ENCODE measurements at places on chromosomes 12 and 14.
A peak's percentile ranks its signal among the peaks of the same experiment; 100 is the strongest.

- peak; percentile 22 for DNase-seq
Observed at GRCh38 chr12:106840243-106840642, 65.8 kb downstream of the RIC8B start.

GRCh38 chr12:69071091-69071370 is 138.1 kb upstream of the CPM start:
- no peak for DNase-seq

DNA sequence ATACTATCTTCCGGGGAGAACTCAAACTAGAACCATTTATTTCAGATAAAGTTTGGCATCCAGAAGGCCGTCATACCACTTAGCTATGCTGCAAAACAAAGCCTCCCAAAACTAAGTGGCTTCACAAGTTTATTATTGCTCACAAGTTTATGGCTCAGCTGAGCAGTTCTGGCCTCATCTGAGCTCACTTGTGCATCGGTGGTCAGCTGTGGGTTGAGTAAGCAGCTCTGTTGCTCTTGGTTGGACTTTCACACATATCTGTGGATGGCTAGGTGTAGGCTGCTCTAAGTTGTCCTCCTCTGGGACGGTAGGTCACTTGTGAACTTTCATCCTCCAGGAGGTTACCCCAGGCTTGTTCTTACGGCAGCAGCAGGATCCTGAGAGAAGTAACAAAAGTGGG is 162.7 kb downstream of the BTG1 start:
- DNase-seq, result no peak

DNA sequence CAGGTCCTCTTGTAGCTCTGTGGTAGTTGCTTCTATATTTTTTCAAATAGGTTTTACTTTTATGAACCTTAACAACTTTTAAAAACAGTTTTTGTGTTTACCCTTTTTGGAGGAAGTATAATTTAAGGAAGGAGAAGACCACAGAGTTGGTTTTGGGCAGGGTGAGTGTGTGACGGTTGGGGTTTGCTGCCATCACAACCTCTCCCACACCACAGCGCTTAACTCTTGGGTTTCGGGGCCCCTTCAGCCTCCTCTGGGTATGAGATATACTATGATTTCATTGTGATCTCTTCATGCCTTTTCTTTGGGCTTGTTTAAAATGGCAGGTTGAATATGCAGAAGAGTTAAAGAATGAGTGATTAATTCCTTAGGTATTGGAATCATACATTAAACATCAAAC is 228.7 kb upstream of the CRY1 start:
- DNase-seq, result no peak

GRCh38 chr14:23167116-23167847 is 16.2 kb downstream of the SLC7A8 start:
- DNase-seq, result no peak

DNA sequence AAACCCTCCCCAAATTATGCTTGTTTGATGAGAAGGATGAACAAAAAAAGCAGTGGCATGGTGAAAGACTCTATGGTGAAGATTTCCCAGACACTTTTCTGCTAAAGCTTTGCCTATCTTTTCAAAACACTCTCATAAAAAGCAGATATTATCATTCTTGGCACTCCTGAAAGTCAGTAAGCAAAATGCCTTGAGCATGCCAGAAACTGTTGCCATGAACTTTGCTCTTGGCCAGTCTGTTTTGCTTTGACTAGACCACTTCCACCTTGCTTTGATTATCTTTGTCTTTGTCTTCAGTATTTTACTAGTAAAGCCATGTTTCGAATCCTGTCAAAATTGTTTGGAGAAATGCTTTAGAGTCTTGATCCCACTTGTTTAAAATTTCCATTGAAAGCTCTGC is 110.4 kb downstream of the CNTN1 start:
- no peak for DNase-seq

GRCh38 chr12:93191956-93192355 is 185.8 kb upstream of the NUDT4 start:
- DNase-seq, result no peak

GRCh38 chr12:112932485-112933128 is 5.7 kb upstream of the OAS3 start:
- no peak for DNase-seq

DNA sequence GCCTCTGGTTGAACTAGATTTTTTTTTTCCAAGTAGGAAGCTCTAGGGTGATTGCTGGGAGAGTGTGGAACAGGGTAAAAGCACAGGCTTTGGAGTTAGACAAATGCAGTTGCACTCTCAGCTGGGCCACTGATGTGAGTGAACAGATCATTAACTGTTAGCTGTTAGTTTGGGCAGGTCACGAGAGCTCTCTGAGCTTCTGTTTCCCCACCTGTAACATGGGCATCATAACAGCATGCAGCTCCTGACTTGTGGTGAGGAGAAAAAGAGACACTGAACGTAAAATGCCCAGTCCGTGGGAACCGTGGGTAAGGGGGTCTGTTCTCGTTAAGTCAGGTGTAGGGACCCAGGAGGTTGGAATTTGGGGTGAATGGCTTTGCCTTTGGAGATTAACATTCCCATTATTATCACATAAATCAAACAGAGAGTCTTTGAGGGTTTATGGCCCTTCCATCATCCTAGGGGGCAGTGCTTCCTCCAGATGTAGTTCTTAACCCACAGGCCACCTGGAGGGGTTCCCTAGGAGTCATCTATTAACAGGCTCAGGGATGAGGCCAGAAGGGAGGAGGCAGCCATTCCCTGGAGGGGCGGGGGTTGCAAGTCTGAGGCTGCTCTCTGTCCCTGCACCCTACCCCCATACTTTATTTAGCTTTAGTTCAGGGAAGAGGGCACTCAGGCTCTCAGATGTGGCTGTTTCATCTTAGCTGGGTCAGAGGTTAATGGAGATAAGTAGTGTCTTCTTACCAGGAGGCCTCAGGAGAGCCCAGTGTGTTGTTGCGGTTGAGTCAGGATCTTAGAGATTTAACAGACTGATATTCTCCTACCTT is 135.2 kb downstream of the DACT1 start:
- DNase-seq, result no peak

- DNase-seq, result no peak
Observed at GRCh38 chr12:96044017-96044942, 8.9 kb upstream of the LTA4H start.

DNA sequence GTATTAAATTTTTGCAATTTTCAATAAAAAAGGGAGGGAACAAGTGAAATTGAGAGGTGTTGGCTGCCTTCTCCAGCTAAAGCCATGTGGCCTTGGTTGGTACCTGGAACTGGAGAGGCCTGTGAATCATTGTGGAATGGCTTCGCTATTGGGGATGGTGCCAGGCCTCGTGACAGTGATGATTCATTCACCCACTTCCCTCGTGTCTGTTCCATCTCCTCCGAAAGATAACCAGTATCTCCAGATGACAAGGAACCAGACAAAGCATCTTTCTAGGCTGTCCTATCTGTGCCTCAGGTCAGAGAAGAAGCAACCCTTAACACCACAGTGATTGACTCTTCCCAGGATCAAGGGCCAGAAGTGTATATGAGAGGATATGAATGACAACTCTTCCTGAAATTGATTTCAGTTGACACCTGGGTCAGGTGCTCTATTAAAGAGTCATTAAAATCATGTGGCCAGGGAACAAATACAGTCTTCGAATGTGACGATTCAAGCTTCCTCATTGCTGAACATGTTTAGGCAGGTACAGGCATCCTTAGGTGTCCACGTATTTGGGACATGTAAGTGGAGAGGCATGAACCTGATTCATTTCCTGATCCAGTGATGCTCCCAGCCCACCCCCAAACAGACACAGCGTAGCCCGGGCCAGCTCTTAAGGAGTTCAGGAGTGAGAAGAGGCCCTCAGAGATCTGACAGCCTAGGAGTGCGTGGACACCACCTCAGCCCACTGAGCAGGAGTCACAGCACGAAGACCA is at the start of gene RNASE7:
Gene RNASE7 (plus strand): TSS at position 687 of the 758 bp plus-strand sequence. CDS start 631 bp downstream, outside the sequence.
- no peak for DNase-seq

GRCh38 chr14:23348297-23348655 is 4.4 kb downstream of the SLC22A17 start:
- DNase-seq, result no peak

DNA sequence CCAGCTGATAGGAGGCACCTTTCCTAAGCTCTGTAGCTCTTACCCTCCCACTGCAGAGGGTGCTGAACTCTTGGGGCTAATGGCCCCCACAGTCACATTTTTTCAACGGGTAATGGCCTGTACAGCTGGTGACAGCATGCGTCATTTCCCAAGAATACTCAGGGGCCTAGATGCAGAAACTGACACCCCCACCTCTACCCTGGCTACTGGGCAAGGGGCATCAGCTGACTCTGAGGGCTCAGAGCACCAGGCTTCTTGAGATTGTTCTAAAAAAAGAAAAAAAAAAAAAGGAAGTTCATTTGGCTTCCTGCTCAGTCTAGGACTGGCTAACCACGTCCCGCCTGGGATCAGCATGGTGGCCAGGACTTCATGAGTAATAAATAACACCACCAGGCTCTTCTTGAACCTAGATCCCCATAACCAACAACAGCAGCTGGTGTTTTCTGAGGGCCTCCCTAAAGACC is 35.2 kb downstream of the ZFP36L1 start:
- peak; percentile 70 for DNase-seq

DNA sequence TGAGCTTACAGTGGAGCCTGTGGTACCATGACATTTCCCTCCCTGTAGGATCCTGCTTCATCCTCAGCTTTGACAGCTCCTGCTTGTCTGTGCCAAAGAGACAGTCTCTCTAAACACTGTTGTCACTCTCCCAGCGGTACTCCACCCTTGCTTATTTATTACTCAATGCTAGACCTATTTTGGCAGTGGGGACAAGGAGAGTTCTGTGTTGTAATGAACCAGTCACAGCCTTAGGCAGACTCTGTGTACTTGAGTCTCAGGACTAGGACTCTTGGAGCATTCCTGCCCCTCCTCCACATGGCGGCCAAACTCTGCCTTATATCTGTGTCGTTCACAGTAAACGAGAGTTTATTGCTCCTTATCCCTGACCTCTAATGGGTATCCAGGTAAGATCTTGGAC is 70.9 kb downstream of the PIK3C2G start:
- no peak for DNase-seq

GRCh38 chr14:105148604-105149145 is 19.9 kb downstream of the JAG2 start:
- DNase-seq, result no peak

GRCh38 chr14:91374879-91375702 is 42.5 kb downstream of the CCDC88C start:
- peak; percentile 53 for DNase-seq

- DNase-seq, result peak; percentile 94
Observed at GRCh38 chr12:27779920-27780611, at the start of the genes KLHL42 and MANSC4. KLHL42 (plus strand) TSS chr12:27780233; CDS start chr12:27780331, 98 bp downstream. MANSC4 (minus strand) TSS chr12:27780236; CDS start chr12:27771276, 8,960 bp downstream.

DNA sequence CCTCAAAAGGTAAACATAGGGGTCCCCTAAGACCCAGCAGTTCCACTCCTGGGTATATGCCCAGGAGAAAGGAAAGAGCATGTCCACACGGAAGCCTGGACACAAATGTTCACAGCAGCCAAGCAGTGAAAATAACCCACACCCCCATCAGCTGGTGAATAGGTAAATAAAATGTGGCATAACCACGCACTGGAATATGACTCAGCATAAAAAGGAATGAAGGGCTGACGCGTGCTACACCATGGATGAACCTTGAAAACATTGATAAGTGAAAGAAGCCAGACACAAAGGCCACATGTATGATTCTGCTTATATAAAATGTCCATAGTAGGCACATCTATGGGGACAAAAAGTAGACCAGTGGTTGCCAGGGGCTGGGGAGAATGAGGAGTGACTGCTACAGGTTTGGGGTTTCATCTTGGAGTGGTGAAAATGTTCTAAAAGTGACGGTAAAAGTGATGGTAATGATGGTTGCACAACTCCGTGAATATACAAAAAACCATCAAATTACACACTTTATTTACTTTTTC is 3.8 kb upstream of the SCARB1 start:
- DNase-seq, result no peak

- DNase-seq, result no peak
Observed at GRCh38 chr14:96281486-96281885, 25.5 kb downstream of the BDKRB1 start.

DNA sequence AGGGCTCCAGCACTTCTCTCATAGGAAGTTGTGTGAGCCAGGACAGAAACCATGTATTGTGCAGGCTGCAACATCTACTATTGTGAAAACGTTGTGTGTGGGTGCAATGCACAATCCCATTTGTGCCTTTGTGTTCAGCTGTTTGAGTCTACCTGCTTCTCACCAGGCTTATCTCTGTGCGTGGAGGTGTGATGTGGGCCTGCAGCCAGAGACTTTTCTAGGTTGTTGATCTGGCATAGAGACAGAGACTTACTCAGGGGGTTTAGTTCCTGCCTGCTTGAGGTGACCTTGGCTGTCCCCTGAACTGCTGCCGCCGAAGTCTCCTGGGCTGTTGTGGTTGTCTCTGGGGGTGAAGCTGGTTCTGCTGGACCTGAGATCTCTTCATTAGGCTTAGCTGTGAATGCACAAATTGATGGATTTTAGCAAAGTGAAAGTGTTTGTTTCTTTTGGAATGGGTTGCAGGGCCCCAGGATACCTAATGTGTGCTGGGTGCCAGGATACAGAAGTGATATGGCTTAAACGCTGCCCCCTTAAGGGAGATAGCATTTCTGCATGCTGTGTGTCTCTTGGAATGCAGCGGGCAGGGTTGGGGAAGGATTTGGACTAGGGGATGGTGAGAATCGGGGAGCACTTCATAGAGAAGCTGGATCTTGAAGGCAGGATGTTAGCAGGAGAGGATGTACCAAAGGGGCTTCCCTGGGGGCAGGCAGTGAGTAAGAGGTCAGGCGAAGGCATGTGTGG is 2.5 kb downstream of the LACRT start:
- no peak for DNase-seq

- DNase-seq, result no peak
Observed at GRCh38 chr12:112967306-112967705, 11.0 kb upstream of the OAS2 start.

DNA sequence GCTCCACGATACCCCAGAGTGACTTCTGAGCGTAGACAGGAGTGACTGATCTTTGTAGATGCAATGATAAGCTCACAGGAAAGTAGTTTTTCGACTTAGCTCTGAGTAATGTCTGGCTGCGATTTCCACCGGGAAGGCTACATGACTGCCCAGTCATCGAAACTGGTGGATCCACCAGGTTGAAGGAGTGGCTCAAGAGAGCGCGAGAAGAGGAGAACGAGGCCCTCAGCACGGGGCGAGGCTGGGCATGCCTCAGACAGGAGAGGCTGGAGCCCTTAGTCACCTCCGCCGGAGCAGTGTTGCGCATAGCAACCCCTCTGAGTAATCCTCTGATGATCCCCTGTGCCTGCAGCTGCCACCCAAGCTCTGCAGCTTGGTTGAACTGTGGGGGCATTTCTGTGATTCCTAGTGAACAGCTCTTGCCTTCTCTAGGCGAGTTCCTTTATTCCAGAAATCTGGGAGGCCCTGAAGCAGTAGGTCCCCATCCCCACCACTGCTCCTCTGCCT is 25.6 kb downstream of the ELK3 start:
- DNase-seq, result no peak

- no peak for DNase-seq
Observed at GRCh38 chr12:24447678-24448077, 498.2 kb upstream of the SOX5 start.

GRCh38 chr12:48489012-48489411 is 6.7 kb downstream of the C12orf54 start:
- no peak for DNase-seq

GRCh38 chr12:123457980-123458779 is at the start of gene SNRNP35:
SNRNP35 (plus strand) TSS chr12:123458139; CDS start chr12:123465541, 7,402 bp downstream.
- peak; percentile 97 for DNase-seq

DNA sequence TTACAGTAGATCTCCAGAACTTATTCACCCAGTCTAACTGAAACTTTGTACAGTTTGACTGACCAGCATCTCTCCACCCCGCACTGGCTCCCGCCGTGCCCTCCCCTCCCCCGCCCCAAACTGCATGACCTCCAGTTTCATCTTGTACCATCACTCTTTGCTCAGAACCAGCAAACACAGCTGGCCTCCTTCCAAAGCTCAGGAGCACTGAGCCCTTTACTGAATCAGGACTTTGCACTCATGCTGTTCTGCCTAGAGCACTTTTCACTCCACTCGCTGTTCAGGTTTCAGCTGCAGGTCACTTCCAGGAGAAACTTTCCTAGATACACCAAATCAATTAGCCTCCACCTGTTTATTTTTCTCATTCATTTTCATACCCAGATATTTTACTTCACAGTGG is 455.3 kb upstream of the PDE3A start:
- no peak for DNase-seq
